ENCODE measurements at places on chromosomes 3 and 15. TPM values are rescaled to one million over a fixed set of nuclear protein-coding genes. Genes with fewer than 3 reads are reported as not detected.

CAND2 gene
- total RNA-seq = 2.2 TPM

CEMIP gene
- 1.2 TPM for total RNA-seq

GPR171 gene
- 2.8 TPM for total RNA-seq

NR2F2 gene
- total RNA-seq = 16.6 TPM

ITPKA gene
- 1.2 TPM for total RNA-seq

FAM107A gene
- total RNA-seq = 89.9 TPM

ADPGK gene
- total RNA-seq = 67.9 TPM

CCDC50 gene
- 117 TPM for total RNA-seq

PLA2G4D gene
- not detected for total RNA-seq

CCDC9B gene
- 5.8 TPM for total RNA-seq

MFGE8 gene
- 341 TPM for total RNA-seq

HTR3D gene
- total RNA-seq = not detected

GOLGA6D gene
- total RNA-seq = 0.36 TPM

ROPN1B gene
- not detected for total RNA-seq

TM6SF1 gene
- total RNA-seq = 32.0 TPM

DYNC1LI1 gene
- total RNA-seq = 30.0 TPM

- DNase-seq = no peak
These were observed 95.1 kb downstream of the RPL39L start for GRCh38 chr3:187044206-187044605.

- DNase-seq = no peak
These were observed 208.4 kb upstream of the NANOGP8 start for GRCh38 chr15:35293353-35294130.

- no peak for DNase-seq
These were observed 62.4 kb upstream of the P3H2 start for GRCh38 chr3:190183121-190183520.

DNA sequence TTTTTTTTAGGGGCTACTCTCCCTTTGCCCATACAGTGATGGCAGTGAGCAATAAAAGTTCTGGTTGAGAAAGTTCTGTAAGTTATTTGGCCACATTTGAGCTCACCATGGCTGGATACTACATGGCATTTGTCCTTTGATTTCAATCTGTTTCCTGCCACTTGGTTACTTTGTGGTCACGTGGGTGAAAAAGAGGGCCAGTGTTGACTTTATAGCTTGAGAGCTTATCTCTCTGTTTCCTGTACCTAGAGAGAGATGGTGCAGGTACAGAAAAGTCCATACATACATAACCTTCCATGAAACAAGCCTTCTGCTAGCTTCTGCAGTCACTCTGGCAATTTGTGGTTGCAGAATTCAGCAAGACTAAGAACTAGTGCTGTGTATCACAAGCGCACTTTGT is 23.4 kb upstream of the MECOM start:
- DNase-seq = no peak

- no peak for DNase-seq
These were observed 161.6 kb downstream of the ADAMTSL3 start for GRCh38 chr15:83815506-83815905.

DNA sequence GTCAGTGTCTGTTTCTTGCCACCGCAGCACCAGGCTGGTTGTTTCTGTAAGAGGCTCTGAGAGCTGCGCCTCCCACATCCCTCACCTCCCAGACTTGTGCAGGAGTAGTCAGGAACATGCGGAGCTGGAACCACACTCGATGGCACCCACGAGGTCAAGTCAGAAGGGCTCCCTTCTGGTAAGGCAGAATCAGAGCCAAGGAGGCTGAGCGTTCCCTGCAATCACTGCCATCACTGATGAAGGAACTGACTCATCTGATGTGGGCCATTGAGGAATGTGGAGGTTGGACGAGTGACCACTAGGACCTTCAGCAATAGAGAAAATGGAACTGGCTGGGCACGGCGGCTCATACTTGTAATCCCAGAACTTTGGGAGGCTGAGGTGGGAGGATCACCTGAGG is 35.7 kb upstream of the BLM start:
- no peak for DNase-seq

DNA sequence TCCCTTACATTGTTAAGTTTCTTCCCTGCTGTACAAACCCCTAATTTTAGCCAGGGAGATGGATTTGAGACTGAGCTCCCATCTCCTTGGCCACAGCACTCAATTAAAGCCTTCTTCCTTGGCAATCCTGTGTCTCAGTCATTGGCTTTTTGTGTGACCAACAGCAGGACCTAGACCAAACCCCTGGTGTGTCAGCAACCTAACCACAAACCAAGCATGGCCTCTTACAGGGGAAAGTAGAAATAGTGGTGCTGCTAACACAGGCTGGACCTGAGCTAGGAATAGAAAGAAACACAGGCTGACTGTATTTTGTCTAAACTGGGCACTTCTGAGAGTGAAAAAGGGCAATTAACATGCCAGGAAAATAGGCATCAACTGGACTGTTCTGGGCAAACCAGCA is 37.9 kb downstream of the PPCDC start:
- no peak for DNase-seq

DNA sequence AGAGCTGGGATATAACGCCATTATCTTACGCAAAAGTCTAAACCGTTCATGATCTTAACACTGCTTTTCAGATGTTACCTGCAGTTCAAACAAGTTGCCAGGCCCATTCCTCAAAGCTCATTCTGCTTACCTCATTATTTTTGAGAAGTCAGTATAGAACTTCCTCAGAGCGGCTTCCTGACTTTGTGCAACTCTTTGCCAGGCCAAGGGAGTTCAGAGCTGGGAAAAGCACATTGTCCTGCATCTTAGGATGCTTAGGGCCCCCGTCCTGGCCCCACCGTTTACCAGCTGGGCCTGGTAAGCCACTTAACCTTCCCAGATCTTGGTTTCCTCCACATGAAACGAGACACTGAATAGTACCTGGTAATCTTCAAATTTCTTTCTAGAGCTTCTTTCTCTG is 6.8 kb upstream of the C2CD4B start:
- no peak for DNase-seq

GRCh38 chr3:188822004-188822403 is 349.8 kb upstream of the TPRG1 start:
- DNase-seq = no peak

DNA sequence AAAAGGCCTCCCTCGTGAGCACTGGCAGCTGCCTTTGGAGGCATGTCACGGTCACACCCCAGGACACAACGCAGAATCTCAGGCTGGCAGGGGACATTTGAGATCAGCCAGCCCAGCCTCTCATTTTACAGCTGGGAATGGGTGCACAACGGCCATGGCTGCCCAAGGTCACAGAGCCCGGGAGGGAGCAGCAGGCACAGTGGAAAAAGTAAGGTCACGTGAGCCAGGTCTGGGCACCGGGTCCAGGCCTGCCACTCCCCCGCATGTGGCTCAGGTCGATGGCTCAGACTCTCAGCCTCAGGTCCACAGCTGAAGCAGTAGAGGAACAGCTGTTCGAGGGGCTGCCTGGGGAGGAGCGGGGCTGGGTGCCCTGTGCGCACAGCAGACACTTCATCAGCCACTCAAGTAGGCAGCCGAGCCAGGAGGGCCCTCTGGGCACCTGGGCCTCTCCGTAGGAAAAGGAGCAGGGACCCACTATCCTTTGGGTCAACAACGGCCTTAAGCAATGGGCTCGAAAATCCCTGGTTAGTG is 260.6 kb downstream of the GOLGA6L6 start:
- DNase-seq = no peak

DNA sequence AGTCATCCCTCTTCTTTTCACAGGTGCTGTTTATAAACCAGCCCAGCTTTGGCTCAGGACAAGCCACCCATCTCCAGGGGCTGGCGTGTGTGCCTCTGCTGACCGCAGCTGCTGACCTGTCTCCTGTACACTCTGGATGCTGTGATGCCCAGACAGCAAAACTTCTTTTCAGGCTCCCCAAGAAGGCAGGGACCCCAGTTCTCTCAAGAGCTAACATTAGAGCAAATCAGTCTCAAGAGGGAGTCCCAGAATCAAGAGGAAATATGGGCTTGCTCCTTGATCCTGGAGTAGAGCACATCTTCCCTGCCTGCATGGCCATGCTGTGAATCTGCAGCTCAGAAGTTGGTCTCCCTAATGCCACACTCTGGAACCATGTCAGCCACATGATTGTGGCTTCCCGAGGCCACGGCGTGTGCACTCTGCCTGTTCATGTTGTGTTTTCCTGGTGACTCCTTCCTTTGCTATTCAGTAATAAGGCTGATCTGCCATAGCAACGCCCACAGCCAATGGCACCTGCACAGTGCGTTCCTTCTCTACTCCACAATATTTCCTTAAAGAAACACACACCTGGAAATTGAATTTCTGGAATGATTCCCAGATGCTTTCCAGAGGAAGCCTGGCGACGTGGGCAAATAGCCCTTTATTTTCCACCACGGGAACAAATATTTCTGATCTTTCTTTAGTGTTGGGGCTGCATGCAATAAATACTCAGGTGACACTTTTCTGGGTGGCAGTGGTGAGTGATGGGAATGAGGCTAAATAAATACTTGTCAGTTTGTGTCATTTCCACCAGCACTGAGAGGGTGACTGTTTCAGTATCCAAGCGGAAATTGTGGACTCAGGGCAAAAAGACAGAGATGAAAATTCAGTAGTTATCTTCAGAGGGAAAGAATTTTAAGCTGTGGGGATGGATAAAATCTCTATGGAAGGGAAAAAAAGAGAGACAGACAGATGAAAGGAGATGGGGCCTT is 21.9 kb upstream of the THSD4 start:
- no peak for DNase-seq

DNA sequence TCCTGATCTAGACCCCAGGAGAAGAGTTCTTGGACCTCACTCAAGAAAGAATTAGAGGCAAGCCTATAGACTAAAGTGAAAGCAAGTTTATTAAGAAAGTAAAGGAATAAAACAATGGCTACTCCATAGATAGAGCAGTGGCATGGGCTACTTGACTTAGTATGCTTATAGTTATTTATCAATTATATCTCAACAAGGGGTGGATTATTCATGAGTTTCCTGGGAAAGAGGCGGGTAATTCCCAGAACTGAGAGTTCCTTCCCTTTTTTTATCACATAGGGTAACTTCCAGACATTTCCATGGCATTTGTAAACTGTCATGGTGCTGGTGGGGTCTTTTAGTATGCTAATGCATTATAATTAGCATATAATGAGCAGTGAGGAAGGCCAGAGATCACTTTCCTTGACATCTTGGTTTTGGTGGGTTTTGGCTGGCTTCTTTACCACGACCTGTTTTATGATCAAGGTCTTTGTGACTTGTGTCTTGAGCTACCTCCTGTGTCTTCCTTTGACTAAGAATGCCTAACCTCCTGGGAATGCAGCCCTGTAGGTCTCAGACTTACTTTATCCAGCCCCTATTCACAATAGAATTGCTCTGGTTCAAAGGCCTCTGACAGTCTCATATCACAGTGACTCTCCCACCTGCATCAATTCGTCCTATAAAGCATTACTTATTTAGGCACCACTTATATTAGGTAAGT is 35.3 kb upstream of the PLSCR2 start:
- DNase-seq = no peak

DNA sequence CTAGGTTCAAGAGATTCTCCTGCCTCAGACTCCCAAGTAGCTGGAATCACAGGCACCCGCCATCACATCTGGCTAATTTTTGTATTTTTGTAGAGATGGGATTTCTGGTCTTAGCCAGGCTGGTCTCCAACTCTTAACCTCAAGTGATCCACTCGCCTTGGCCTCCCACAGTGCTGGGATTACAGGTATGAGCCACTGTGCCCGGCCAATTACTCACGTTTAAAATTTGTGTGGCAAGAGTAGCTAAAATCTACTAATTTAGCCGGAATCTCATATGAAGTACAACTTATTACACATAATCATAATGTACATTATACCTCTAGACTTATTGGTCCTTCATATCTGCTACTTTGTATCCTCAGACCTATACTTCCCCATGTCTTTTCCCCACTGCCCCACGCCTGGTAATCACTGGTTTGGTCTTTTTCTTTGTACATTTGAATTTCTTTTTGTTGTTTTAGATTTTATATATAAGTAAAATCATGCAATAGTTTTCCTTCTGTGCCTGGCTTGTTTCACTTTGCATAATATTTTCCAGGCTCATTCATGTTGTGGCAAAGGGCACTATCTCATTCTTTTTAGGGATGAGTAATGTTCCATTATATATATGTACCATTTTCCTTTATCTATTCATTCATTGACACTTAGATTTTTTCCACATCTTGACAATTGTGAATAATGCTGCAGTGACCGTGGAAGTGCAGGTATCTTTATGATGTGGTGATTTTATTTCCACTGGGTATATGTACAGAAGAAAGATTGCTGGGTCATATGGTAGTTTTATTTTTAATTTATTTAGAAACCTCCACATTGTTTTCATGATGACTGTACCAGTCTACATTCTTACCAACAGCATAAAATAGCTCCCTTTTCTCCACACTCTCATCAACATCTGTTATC is 605.0 kb upstream of the CBLB start:
- DNase-seq = no peak

DNA sequence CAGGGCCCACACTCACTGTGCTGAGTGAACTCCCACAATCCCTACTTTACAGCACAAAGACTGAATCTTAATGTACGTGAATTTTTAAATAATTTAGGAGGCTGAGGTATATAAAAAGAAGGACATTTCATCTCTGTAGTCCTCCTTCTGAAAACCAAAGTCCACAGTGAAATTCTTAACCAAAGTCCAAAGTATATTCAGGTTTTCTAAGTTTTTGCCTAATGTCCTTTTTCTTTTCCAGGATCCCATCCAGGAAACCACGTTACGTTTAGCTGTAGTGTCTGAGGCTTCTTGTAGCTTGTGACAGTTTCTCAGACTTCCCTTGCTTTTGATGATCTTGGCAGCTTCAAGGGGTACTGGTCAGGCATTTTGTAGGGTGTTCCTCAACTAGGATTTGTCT is 44.5 kb downstream of the SCAP start:
- DNase-seq = no peak

GRCh38 chr3:188123170-188123905 is 30.6 kb upstream of the LPP start:
- DNase-seq = no peak

- DNase-seq = no peak
These were observed 97.1 kb downstream of the TMEM212 start for GRCh38 chr3:171940151-171940649.

GRCh38 chr15:48384616-48385015 is 53.4 kb downstream of the DUT start:
- no peak for DNase-seq

- no peak for DNase-seq
These were observed 28.6 kb downstream of the MEGF11 start for GRCh38 chr15:66224946-66225345.

DNA sequence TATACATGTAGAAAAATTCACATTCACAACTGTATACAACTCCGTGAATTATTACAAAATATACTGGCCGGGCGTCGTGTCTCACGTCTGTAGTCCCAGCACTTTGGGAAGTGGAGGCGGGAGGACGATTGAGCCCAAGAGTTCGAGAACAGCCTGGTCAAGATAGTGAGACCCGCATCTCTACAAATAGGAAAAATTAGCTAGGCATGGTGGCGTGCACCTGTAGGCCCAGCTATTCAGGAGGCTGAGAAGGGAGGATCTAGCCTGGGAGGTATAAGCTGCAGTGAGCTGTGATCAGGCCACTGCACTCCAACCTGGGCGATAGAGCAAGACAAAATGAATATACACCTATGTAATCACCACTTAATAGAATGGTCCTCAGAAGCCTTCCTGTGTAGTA is 1.3 kb downstream of the RAD51 start:
- no peak for DNase-seq

GRCh38 chr15:58053315-58054153 is 12.0 kb downstream of the ALDH1A2 start:
- DNase-seq = no peak

GRCh38 chr3:114449271-114450007 is 155.6 kb downstream of the TIGIT start:
- DNase-seq = no peak

- DNase-seq = no peak
These were observed 170.5 kb upstream of the TBL1XR1 start for GRCh38 chr3:177367788-177368187.
